ENCODE measurements at places on chromosomes 12 and 14. TPM values are rescaled to one million over a fixed set of nuclear protein-coding genes. Genes with fewer than 3 reads are reported as not detected.

DNA sequence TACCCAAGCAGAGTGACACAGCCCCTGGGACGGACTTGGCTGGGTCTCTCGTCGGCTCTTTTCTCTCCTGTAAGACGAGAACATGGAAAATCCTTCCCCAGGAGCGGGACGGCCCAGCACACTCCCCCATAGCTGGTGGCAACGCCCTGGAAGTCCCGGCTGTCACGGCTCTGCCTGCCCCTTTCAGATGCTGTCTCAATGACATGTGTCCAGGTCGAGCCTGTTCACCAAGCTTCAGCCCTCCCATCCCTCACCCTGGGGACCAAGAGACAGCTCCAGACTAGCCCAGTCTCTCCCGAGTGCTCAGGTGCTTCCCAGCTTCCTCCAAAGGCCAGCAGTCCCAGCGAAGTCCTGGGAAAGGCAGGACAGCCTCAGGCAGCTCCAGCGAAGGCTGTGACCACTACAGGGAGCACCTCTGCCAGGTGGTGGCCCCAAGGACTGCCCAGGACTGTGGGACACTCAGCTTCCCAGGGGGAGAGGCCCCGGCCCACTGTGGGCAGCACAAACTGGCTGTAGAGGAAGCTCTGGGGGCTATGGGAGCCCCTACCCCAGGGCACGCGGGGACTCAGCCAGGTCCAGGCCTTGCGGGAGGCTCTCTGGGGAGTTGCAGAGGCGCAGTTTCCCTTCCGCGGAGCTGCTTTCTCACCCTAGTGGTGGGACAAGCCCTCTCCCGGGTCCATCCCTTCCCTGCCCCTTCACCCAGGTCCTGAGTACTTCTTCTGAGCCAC, 33.6 kb downstream of the TNFAIP2 start:
- no peak overlapping the region for H3K4me3 ChIP-seq
- H3K27me3 ChIP-seq: no peaks in the 10 kb centered on the region
- DNase-seq: no peak
- no peak overlapping the region for H3K27ac ChIP-seq

DHRS4L2 gene
- 15.1 TPM for total RNA-seq

ZC3H10 gene
- total RNA-seq: 9.6 TPM

RNASE7 gene
- not detected for total RNA-seq

GRCh38 chr12:131892711-131893604, 1.5 kb upstream of the ULK1 start:
- no peaks in the 10 kb centered on the region for H3K27me3 ChIP-seq
- no peak overlapping the region for H3K4me3 ChIP-seq
- no peaks in the 10 kb centered on the region for H3K36me3 ChIP-seq
- H3K4me1 ChIP-seq: no peaks in the 10 kb centered on the region
- peak overlapping the region; percentile 29 for H3K27ac ChIP-seq

- H3K27ac ChIP-seq: no peak overlapping the region
- no peak for DNase-seq
- H3K4me1 ChIP-seq: no peaks in the 10 kb centered on the region
These were observed 62.0 kb downstream of the DYRK2 start for GRCh38 chr12:67710582-67710981.

DNA sequence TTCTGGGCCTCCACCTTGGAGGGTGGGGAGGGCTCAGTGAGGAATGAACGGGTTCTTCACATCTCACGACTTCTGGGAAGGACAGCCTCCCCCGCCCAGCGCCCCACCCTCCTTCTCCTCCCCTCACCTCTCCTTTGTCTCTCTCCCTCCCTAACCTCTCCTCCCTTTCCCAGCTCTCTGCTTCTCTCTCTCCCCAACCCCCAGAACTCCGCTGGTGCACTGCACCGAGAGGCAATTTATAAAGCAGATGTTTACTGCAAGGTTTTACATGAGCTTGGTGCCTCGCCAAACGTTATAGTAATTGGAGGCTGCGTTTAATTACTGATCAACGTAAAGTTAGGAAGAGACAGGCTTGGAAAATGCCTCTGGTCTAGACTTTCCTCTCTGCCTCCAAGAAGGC, 42.9 kb upstream of the FAM222A start:
- DNase-seq: peak; percentile 33
- H3K27me3 ChIP-seq: no peaks in the 10 kb centered on the region
- no peak overlapping the region for H3K27ac ChIP-seq

SLC7A8 gene
- total RNA-seq: 31.4 TPM

KCNC2 gene
- not detected for total RNA-seq

DNA sequence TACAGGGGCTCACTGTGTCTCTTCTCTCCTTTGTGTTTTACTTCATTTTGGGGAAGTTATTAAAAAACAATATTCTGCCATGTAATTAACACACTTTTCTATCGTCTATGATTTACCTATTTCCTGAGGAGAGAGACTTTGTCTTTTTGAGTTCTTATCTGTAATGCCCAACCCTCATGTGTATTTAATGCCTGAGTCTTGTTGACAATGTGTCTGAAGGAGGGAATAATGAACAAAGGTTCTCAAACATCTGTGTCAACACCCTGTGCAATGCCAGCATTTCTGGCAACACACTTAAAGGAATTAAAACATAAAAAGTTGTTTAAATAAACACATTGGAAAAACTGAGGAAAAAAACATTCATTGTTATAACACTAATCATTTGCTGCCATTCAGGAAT, 147.1 kb downstream of the SLC15A5 start:
- H3K36me3 ChIP-seq: no peaks in the 10 kb centered on the region
- H3K27me3 ChIP-seq: no peaks in the 10 kb centered on the region
- H3K4me1 ChIP-seq: no peaks in the 10 kb centered on the region
- no peak overlapping the region for H3K4me3 ChIP-seq

FOXA1 gene
- not detected for total RNA-seq

Data from aorta (tissue), 5 donors.